GM13976 (cell line): ENCODE measurements at places on chromosomes 11 and 22.

GRCh38 chr11:116250155-116250554, 522.6 kb downstream of the BUD13 start:
- no peak for DNase-seq

- no peak for DNase-seq
Measured at GRCh38 chr11:19842505-19842904, 129.9 kb downstream of the NAV2 start.

GRCh38 chr11:123484448-123484847, 54.4 kb downstream of the GRAMD1B start:
- DNase-seq, result no peak

GRCh38 chr11:75767793-75768111, 826 bp upstream of the DGAT2 start:
- no peak for DNase-seq

GRCh38 chr22:37137903-37138665, 11.6 kb downstream of the IL2RB start:
- no peak for DNase-seq

DNA sequence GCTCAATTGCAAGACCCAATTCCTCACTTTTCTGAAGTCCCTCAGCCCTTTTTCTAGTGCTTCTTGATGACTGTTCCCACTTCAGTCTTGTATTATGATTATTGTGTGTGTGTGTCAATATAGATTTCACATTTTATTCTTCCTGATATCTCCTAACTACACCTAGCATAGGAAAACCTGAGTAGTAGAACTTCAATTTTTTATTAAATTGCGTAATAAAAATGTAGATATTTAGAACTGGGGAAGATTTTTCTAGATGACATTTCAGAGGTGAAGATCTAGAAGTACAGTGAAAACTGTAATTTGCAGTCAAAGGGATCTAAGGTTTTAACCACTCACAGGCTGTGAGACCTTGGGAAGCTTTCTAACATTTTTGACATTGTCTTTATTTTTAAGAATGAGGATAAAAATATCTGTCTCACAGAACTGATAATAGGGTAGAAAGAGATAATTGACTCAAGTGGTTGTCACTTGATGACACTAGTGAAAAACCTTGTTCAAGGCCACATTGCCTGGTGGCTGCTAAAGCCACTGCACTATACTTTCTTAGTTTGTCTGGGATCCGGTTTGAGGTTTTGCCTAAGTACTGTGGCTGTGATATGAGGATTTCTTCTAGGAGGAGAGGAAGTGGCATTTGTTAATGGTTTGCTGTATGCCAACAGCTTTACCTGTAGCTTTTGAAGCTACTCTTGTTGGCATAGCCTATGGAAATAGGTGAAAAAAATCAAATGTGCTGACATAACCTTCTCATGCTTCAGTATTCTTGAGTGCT, 32.2 kb upstream of the SESN3 start:
- no peak for DNase-seq

- no peak for DNase-seq
Measured at GRCh38 chr11:11501546-11502262, 120.1 kb downstream of the GALNT18 start.

DNA sequence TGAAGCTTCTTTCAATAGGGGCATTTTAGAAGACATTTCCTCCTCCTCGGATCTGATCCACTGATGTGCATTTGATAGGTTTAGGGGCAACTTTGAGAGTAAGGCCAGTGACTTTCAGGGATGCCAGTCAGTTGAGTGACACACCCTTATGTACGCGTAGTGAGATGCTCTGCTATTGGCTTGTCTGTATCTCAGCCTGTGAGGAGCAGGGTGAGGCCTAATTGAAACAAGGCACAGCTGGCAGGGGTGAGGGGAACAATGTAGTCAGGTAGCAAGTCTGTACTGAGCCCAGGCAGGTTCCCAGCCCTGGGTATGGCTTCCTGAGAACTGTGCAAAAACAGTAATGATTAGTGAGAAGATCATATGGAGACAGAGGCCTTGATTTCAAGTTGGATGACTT, 61.5 kb downstream of the STIM1 start:
- DNase-seq, result no peak

DNA sequence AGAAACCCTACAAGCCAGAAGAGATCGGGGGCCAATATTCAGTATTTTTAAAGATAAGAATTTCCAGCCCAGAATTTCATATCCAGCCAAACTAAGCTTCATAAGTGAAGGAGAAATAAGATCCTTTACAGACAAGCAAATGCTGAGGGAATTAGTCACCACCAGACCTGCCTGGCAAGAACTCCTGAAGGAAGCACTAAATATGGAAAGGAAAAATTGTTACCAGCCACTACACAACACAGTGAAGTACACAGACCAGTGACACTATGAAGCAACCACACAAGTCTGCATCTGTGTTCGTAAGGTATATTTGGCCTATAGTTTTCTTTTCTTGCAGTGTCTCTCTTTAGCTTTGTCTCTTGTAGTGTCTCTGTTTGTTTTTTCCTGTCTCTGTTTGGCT, 29.0 kb downstream of the TMEM225 start:
- DNase-seq, result no peak

- DNase-seq, result no peak
Measured at GRCh38 chr11:62400760-62401159, 18.1 kb upstream of the SCGB1A1 start.

GRCh38 chr11:48007677-48008076, 27.3 kb downstream of the PTPRJ start:
- no peak for DNase-seq

- DNase-seq, result no peak
Measured at GRCh38 chr11:1125803-1126202, 31.9 kb upstream of the MUC5AC start.

- no peak for DNase-seq
Measured at GRCh38 chr22:33625959-33626358, 294.3 kb downstream of the LARGE1 start.

DNA sequence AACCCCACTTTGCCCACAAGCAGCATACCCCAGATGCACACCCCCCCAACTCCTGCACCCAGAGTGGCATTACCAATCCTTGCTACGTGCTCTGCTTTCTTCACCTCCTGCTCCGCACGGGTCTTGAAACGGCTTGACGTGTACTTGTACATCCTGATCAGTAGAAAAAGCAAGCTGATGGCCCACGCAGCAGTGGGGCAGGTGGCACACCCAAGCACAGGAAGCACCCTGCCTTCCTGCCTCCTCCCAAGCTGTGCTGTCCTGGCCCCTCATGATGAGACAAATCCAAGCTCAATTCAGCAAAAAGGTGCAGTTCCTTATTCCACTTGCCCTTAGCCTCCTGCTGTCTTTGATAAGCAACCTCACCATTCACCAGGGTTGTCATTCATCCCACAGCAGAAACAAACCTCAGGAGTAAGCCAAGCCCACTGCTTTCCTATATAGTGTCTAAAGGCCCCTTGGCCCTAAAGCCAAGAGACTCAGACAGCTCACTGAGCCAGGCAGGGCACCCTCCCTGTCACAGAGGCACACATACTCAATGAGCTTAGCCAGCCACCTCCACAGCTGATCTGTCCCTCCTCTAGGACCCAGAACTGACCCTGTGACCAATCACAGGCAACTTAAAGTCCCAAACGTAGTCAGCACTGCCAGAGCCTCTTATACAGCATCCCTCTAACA, 27.8 kb downstream of the MORC2 start:
- DNase-seq, result no peak

DNA sequence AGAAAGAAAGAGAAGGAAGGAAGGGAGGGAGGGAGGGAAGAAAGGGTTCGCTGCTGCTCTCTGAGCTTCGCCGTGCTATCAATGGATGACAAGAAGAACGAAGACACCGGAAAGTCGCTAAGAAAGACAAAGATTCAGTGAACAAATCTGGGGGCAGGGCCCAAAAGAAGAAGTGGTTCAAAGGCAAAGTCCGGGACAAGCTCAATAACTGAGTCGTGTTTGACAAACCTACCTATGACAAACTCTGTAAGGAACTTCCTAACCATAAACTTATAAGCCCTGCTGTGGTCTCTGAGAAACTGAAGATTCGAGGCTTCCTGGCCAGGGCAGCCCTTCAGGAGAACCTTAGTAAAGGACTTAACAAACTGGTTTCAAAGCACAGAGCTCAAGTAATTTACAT, 2.9 kb upstream of the TTLL1 start:
- DNase-seq, result no peak

DNA sequence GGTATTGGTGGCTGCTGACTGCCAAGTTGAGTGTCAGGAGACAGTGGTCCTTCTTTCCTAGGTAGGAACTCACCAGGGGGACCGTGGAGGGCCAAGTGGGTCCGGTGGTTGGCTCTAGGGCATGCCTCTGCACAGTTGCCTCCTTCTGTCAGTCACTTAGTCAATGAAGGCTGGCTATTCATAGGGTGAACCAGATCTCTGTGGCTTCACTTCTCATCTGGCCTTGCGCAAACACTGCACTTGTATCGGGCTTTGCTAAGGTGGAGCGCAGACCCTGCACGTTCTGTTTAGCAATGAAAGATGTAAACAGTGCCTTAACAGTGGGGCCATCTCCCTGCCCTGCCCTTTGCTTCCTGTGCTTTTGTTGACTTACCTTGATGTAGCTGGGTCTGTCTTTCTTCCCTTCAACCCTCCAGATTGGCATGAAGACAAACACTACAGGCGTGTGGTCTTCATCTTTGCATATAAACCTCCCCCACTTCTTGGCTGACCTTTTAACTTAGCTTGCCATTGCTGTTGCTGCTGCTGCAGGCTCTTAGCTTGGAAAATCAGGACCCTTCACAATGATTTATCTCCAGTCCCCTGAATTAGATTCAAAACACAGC, 6.7 kb upstream of the SORL1-AS1 start:
- no peak for DNase-seq

DNA sequence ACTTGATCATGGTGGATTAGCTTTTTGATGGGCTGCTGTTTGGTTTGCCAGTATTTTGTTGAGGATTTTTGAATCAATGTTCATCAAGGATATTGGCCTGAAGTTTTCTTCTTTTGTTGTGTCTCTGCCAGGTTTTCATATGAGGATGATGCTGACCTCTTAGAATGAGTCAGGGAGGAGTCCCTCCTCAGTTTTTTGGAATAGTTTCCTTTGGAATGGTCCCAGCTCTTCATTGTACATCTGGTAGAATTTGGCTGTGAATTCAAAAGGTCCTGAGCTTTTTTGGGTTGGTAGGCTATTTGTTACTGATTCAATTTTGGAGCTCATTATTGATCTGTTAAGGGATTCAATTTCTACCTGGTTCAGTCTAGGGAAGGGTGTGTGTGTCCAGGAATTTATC, 78.1 kb downstream of the CTSC start:
- no peak for DNase-seq

DNA sequence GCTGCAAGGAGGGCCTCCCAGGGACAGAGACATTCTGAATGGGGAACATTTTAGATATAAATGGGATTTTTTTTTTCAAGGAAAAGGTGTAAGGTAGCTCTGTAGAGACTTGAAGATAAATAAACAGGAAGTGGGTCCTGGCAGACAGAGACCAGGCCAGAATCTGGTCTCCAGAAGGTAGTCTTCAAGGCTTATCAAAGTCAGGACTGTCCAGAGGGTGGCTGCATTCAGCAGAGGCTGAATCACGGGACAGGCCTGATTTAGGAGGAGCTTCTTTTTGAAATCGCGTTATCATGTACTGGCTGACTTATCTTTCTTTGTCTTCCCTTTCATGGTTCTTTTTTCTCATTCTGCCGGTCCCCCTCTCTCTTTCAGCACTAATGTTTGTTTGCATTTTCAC, 542.9 kb downstream of the NTM start:
- DNase-seq, result no peak

DNA sequence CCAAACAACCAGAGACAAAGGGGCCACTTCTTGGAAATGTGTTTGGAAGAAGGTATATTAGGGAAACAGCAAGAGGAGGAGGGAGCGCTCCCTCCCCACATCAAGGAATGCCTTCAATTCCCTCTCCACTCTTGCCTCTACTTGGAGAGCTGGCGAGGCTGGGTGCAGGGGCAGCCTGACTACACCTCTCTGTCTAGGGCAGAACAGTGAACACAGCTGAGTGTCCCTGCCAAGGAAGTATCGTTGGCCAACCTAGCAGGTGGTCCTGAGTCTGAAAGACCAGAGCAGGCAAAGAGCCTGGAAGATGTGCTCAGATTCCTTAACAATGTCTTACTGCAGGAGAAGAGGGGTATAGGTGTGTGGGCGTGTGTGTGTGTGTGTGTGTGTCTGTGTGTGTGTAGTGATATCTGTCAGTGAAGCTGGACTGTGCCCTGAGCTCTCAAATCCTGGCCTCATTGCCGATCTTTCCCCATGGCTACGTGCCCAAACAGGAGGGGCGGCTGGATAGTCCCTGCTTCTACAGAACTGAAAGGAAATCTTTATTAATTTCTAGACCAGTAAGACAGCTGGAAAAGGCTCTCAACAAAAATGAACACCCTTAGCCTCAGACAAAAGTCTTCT, 46.8 kb downstream of the PAMR1 start:
- DNase-seq, result no peak

DNA sequence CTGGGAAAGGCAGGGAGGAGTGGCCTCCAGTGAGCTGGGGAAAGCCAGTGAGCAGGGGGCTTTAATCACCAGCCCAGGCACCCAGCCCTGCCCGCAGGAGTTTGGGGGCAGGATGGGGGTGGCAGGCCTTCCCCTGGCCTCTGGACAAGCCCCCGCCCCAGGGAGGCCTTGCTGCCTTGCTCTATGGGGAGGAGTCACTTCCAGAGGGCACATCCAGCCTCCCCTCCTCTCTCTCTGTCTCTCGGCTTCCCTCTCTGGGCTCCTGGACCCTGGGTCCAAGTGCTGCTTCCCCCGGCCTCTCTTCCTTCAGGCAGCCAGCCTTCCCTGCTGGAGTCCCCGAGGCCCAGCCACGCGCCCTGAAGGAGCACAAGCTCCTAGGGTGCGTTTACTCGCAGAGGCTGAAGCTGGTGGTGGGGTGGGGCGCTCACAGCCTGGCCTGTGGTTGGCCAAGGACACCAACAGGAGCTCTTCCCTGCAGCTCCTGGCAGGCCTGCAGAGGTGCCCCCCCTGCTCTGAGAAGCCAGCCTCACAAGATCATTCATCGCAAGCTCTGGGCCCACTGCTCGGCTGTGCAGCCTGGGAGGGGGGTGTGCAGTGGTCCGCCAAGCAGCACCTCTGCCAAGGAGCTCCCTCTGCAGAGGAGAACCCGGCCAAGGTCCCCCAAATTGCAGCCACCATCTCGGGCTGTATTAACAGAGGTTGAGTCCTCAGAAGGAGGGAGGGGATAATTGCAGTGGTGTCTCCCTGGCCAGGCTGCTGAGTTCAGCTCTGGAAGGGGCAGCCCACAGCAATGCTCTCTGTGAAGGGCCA, 25.4 kb downstream of the OSBPL5 start:
- no peak for DNase-seq

DNA sequence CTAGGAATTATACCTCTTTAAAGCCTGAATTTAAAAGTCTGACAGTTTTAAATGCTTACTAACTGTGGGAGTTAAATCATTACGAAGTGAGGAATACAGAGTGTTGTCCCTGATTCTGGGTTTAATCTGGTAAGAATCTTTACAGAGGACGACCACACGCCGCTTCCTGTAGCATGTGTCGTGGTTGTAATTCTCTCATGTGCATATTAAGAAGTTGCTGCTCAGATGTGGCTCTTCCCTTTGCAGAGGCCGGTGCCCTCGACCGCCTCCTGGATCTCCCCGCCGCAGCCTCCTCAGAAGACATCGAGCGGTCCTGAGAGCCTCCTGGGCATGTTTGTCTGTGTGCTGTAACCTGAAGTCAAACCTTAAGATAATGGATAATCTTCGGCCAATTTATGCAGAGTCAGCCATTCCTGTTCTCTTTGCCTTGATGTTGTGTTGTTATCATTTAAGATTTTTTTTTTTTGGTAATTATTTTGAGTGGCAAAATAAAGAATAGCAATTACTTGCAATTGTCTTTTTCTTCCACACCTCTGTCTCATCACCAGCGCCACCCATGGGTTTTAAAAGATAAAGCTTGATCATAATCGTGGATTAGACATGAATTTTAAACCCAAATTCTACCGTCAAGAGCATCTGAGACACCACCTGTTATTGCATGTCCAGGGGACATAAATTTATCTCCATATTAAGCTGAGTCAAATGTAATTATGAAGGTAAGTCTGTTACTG, 6.5 kb downstream of the GAL start:
- DNase-seq, result no peak
